ENCODE measurements at places on chromosomes 1 and 21. TPM values are rescaled to one million over a fixed set of nuclear protein-coding genes. Genes with fewer than 3 reads are reported as not detected.

- H3K36me3 ChIP-seq, result no peaks in the 10 kb centered on the region
- no peaks in the 10 kb centered on the region for H3K27me3 ChIP-seq
- H3K27ac ChIP-seq, result no peak overlapping the region
- peaks cover 7% of the 10 kb centered on the region for H3K4me1 ChIP-seq
- H3K4me3 ChIP-seq, result no peak overlapping the region
- no peak for DNase-seq
Measured at GRCh38 chr1:229273507-229274232, 2.8 kb downstream of the RAB4A start.

Gene NFASC
- total RNA-seq, result 16.5 TPM

- peaks cover 21% of the 10 kb centered on the region for H3K36me3 ChIP-seq
- H3K27ac ChIP-seq, result no peak overlapping the region
- no peak overlapping the region for H3K4me3 ChIP-seq
Measured at GRCh38 chr1:55081188-55081904, 42.0 kb downstream of the PCSK9 start.

Gene SPRR4
- not detected for total RNA-seq

Gene MYOM3
- not detected for total RNA-seq

DNA sequence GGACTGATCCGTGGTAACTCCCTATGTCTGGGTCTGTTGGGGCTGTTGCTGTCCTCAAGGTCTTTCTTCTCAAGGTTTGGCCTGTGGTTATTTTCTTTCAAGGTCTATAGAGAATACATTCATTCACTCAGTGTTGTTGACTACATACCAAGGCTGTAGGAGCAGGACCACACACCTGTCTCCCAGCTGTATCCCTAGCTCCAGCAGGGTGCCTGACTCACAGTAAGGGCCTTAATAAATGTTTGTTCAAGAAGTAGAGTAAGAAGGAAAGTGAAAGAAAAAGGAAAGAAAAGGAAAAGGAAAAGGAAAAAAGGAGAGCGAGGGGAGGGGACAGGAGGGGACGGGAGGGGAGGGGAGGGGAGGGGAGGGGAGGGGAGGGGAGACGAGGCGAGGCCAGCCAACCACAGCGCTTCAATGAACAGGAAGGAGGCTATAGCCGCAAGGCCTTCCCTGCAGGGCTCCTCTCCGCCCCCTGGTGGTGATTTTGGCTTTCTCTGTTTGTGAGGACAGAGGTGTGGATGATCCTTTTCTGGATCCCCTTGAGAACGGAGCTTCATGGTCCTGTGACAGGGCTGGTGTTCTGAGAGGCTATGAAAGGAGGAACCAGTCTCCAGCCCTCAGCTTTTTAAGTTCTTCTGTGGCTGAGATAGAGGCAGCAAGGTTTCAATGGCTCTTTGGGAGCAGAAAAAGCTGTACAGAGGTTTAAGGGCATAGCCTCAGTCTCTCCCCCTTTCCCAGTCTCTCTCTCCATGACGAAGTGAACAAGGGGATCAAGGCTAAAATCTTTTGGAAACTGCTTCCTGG is 30.6 kb upstream of the LCE5A start:
- H3K27me3 ChIP-seq, result no peaks in the 10 kb centered on the region
- H3K27ac ChIP-seq, result no peak overlapping the region
- DNase-seq, result no peak
- H3K4me3 ChIP-seq, result no peak overlapping the region
- H3K36me3 ChIP-seq, result no peaks in the 10 kb centered on the region

GRCh38 chr1:72010094-72010431 is 272.3 kb downstream of the NEGR1 start:
- H3K36me3 ChIP-seq, result no peaks in the 10 kb centered on the region
- no peaks in the 10 kb centered on the region for H3K4me1 ChIP-seq
- no peak overlapping the region for H3K27ac ChIP-seq
- DNase-seq, result no peak

- no peaks in the 10 kb centered on the region for H3K27me3 ChIP-seq
- no peak for DNase-seq
- H3K27ac ChIP-seq, result no peak overlapping the region
- no peaks in the 10 kb centered on the region for H3K36me3 ChIP-seq
- no peaks in the 10 kb centered on the region for H3K4me1 ChIP-seq
- no peak overlapping the region for H3K4me3 ChIP-seq
Measured at GRCh38 chr1:55053265-55053954, 14.1 kb downstream of the PCSK9 start.

Gene HES5
- not detected for total RNA-seq

DNA sequence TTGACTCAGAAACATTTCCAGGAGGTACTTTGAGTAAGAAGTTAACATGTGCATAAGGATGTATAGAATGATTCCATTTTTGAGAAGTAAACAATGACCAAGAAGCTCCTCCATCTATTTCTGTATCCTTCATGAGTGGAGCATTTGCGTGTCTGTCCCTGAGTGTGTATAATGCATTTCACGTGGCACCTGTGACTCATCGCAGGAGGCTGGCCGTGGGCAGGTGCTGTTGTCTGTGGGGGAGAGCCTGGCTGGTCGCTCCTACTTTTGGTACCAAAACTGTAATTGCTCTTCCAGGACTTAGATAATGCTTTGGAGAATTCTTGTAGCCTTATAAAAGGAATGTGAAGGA is 16.5 kb downstream of the SLC37A1 start:
- no peak overlapping the region for H3K27ac ChIP-seq
- no peak for DNase-seq
- no peaks in the 10 kb centered on the region for H3K36me3 ChIP-seq
- H3K4me1 ChIP-seq, result peaks cover under 1% of the 10 kb centered on the region

Gene TDRD5
- not detected for total RNA-seq

Gene SLC2A5
- 0.83 TPM for total RNA-seq

- no peaks in the 10 kb centered on the region for H3K4me1 ChIP-seq
- H3K36me3 ChIP-seq, result no peaks in the 10 kb centered on the region
- no peaks in the 10 kb centered on the region for H3K27me3 ChIP-seq
- H3K4me3 ChIP-seq, result no peak overlapping the region
- H3K27ac ChIP-seq, result no peak overlapping the region
- DNase-seq, result no peak
Measured at GRCh38 chr1:53553734-53554509, 94.7 kb downstream of the DMRTB1 start.

Gene LAD1
- total RNA-seq, result not detected

DNA sequence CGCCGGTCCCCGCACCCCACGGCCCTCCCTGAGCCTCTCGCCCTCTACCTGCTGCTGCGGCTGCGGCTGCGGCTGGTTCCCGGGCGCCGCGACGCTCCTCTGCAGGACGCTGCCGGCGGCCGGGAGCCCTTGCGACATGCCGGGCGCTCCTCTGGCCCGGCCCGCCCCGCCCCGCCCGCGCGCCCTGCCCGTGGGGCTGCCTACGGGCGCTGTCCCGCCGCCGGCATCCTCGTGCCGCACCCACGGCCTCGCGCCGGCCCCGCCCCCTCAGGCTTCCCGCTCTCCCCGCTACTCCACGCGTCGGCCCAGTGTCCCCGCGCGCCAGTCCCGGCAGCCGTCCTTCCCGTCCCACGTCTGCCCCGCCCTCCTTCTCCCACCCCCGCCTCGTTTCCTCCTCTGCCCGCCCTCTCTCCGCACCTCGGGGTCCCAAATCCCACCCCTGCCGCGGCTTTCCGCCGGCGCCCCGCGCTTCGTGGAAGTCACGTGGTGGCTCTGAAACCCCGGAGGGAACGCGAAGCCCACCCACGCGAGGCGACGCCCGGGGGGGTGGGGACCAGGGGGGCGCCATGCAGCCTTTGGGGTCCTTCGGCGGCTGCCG is at the start of gene BATF3:
Gene BATF3 (minus strand): TSS at position 216 of the 598 bp plus-strand sequence. CDS start 78 bp downstream, at position 138.
- peaks cover 4% of the 10 kb centered on the region for H3K4me1 ChIP-seq
- H3K4me3 ChIP-seq, result peak within 1 kb of the TSS; percentile 61
- no peaks in the 10 kb centered on the region for H3K27me3 ChIP-seq
- H3K27ac ChIP-seq, result peak within 1 kb of the TSS; percentile 61

Gene IL6R
- total RNA-seq, result 12.8 TPM

GRCh38 chr1:79859212-79859948 is 852.9 kb upstream of the ADGRL4 start:
- no peak overlapping the region for H3K27ac ChIP-seq
- DNase-seq, result peak; percentile 70
- H3K36me3 ChIP-seq, result no peaks in the 10 kb centered on the region
- H3K27me3 ChIP-seq, result no peaks in the 10 kb centered on the region
- no peaks in the 10 kb centered on the region for H3K4me1 ChIP-seq

GRCh38 chr21:44057055-44057454 is 44.9 kb downstream of the TRAPPC10 start:
- DNase-seq, result no peak
- no peak overlapping the region for H3K27ac ChIP-seq
- no peaks in the 10 kb centered on the region for H3K4me1 ChIP-seq
- no peaks in the 10 kb centered on the region for H3K27me3 ChIP-seq
- H3K4me3 ChIP-seq, result no peak overlapping the region

GRCh38 chr1:32748348-32748747 is 45.8 kb upstream of the SYNC start:
- peaks cover under 1% of the 10 kb centered on the region for H3K4me1 ChIP-seq
- DNase-seq, result no peak
- no peaks in the 10 kb centered on the region for H3K27me3 ChIP-seq
- H3K4me3 ChIP-seq, result no peak overlapping the region
- no peak overlapping the region for H3K27ac ChIP-seq

- H3K27ac ChIP-seq, result no peak overlapping the region
- peak; percentile 59 for DNase-seq
- H3K4me1 ChIP-seq, result no peaks in the 10 kb centered on the region
- H3K27me3 ChIP-seq, result no peaks in the 10 kb centered on the region
- H3K36me3 ChIP-seq, result no peaks in the 10 kb centered on the region
Measured at GRCh38 chr1:42305639-42306038, 29.4 kb downstream of the FOXJ3 start.
